ENCODE measurements at places on chromosomes 11 and 22. TPM values are rescaled to one million over a fixed set of nuclear protein-coding genes. Genes with fewer than 3 reads are reported as not detected.

DNA sequence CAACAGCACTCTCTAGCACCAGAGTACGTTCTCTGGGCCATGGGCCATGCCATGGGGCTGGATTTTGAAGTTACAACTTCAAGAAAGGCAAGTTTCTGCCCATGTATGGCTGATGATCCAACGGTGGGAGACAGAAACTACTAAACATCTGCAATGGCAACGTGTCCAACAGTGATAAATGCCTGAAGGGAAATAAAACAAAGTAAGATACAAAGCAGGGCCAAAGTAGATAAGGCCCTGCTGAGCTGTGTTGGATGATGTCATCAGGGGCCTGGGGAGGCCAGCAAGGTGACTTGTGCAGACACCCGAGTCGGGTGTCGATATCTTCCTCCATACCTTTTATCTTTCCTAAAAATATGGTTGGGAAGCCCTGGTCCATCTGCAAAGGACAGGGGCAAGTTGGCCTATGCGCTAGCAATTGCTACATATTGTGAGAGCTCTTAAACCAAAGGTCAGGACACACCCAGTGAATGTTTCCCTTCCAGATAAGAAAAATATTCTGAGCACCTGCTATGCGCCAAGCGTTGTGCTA, 487.2 kb downstream of the MN1 start:
- DNase-seq, result no peak

GRCh38 chr11:12212821-12213185, 102.4 kb downstream of the MICAL2 start:
- no peak for DNase-seq

TRPM5 gene
- not detected for polyA plus RNA-seq

GRCh38 chr22:20648306-20648903, 125.5 kb upstream of the SERPIND1 start:
- DNase-seq, result no peak

GRCh38 chr11:62201376-62201775, 7.1 kb upstream of the SCGB2A1 start:
- no peak for DNase-seq

- DNase-seq, result no peak
Measured at GRCh38 chr11:30120045-30120589, 103.3 kb upstream of the KCNA4 start.

MS4A3 gene
- polyA plus RNA-seq, result not detected

- no peak for DNase-seq
Measured at GRCh38 chr22:23670378-23671295, 20.2 kb upstream of the RGL4 start.

PIK3C2A gene
- 9.3 TPM for polyA plus RNA-seq

CD3G gene
- not detected for polyA plus RNA-seq
